ENCODE measurements at places on chromosomes 2 and 18.

GRCh38 chr2:236164201-236164924 is 3.8 kb downstream of the GBX2 start:
- DNase-seq = no peak

DNA sequence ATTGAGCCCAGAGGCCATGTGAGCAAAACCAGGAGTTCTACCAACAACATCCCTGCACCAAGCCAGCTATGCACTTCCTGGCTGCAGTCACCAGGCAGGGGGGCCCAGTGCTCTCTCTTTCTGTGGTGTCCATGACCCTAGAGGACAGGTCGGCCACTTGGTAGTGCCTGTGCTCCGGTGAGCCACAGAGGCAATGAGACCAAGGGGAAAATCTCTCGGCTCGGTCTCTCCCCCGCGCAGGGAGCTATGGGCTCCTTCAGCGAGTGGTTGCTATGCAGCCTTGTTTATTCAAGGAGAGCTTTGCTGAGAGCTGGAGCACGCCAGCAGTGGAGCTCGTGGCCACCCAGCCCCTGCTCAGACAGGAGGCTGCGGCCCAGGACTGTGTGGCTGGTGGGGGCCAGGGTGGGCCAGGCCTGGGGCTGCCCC is at the start of gene TOGARAM2:
Gene TOGARAM2, plus strand, starts transcription at position 283 of the 426 bp plus-strand sequence. CDS start 13,537 bp downstream, outside the sequence.
- DNase-seq = no peak

GRCh38 chr2:204628926-204629712 is 83.8 kb downstream of the PARD3B start:
- DNase-seq = no peak

GRCh38 chr2:133200684-133201421 is 367.4 kb downstream of the NCKAP5 start:
- no peak for DNase-seq

DNA sequence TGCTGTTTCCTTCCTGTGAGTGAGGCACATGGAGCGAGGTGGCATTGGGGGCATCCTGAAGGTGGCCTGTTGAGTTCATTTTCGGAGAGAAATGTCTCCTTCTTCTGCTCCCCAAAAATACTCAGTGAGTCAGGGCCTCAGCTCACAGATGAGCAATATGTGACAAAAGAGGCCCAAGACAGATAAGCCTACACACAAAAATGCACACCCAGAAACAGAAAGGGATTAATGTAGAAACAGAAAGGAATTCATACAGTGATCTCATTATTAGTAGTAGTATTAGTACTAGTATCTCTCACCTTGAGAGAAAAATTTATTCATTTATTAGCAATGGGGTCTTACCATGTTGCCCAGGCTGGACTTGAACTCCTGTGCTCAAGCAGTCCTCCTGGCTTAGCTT is 5.1 kb downstream of the GPR75 start:
- no peak for DNase-seq

DNA sequence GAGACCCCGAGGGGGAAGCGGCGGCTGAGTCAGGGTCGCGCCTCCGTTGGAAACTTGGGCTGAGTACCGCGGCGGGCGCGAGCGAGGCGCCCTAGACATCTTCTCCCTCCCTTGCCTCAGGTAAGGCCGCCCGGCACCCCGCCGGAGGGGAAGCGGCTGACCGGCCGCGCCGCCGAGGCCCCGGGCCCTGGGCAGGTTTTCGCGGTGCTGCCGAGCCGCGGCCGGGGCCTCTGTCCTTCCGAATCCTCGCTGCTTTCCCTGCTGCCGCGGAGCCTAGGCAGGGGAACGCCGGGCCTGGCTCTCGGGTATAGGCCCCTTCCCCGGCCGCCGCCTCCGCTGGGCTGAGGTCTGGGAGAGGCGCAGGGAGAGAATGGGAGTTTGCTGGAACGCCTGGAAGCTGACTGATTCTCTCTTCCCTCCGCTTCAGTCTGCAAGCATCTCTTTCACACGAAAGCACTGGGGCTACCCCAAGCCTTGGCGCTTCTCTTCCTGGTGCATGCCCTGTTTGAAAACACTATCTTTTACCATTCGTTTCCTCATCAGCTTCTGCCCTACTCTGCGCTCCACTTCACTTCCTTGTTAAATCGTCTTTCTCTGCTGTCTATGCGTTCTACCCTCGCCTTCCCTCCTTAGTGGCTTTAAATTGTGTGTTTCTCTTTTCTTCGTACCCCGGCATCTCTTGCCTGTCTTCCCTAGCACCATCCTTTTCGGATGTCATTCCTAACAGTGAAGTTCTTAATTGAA is 652 bp downstream of the PPM1B start:
- peak; percentile 9 for DNase-seq

GRCh38 chr2:166653185-166653813 is 159.2 kb upstream of the SCN7A start:
- no peak for DNase-seq

- DNase-seq = no peak
Measured at GRCh38 chr18:5419030-5419429, 123.5 kb upstream of the ZBTB14 start.

GRCh38 chr2:38128653-38129052 is 52.7 kb upstream of the CYP1B1 start:
- no peak for DNase-seq

GRCh38 chr2:234912437-234912836 is 39.4 kb upstream of the SH3BP4 start:
- no peak for DNase-seq

- no peak for DNase-seq
Measured at GRCh38 chr18:48263914-48264902, 145.0 kb downstream of the ZBTB7C start.

GRCh38 chr2:30990671-30991070 is 147.6 kb downstream of the GALNT14 start:
- DNase-seq = no peak

DNA sequence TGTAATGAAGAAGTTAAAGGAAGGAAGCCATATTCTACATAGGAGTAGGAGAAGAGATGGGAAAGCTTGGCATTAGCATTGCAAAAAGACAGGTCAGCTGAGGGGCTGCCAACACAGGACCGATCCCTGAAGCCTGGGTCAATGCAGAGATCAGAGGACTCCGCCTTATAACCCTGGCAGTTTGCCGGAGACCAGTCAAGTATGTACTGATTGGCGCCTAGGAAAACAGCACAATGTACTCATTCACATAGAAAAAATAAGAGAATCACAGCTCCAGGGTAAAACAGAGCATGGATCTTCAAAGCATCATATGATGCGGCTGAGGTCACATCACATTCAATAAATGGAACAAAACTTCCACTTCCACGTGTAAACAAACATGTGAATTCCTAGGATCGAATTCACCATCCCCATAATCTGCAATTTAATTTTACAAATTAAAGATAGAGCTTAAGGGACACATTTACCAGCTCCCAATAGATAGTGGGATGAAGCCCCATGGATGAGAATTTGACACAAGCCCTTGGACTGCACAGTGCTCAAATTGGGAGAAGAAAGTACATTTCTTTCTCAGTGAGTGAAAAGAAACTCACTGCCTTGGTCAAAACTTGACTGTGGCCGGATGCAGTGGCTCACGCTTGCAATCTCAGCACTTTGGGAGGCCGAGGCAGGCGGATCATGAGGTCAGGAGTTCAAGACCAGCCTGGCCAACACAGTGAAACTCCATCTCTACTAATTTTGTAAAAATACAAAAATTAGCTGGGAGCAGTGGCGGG is 135.0 kb upstream of the KLHL14 start:
- DNase-seq = no peak

DNA sequence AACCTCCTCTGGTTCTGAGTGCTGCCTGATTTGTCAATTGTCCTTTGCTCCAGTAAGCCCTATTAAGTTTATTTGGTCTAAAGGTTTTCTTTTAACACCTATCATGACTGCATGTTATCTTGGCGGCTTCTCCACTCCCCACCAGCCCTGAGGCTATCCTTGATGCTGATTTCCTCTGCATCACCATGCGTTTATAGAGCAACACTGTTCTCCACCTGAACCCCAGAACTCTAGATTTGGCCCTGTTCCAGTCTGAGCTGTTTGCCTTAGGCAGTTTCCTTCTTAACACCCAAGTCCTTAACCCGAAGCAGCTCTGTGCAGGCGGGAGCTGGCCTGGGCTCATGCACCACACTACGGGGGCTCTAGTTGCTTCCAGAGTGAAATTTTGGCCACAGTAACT is 98.2 kb upstream of the NPAS2 start:
- DNase-seq = no peak

GRCh38 chr2:138395565-138396306 is 105.8 kb upstream of the SPOPL start:
- no peak for DNase-seq

DNA sequence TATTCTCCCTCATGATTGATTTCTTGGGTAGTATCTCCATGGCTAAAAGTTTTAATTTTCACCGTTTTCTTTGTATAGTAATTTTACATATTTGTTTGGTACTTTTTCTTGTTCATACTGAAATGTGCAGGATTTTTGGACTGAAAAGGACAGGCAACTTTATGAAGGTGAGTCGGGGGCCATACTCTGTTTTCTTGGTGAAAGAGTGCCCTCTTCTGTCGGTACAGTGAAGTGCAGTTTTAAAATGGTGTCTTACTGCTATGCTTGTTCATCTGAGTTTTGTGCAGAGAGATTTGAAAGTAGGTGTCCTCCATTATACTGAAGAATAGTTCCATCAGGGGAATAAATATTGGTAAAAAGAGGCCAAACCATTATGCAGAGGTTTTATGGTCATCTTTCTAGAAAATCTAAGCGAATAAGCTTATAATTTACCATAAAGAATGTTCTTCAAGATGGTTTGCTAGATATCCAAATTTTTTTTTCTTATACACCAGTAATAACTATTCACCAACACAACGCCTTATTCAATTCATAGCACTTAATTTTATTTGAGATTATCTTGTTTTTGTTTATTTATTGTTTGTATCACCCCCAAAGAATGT is 8.7 kb upstream of the SERPINB13 start:
- DNase-seq = no peak

- DNase-seq = no peak
Measured at GRCh38 chr2:27494944-27495554, at the start of gene FNDC4. TSS of gene FNDC4 (minus strand) at chr2:27495200. CDS start at chr2:27494679, 521 bp downstream.

- DNase-seq = no peak
Measured at GRCh38 chr2:233832869-233833311, 21.4 kb downstream of the HJURP start.

DNA sequence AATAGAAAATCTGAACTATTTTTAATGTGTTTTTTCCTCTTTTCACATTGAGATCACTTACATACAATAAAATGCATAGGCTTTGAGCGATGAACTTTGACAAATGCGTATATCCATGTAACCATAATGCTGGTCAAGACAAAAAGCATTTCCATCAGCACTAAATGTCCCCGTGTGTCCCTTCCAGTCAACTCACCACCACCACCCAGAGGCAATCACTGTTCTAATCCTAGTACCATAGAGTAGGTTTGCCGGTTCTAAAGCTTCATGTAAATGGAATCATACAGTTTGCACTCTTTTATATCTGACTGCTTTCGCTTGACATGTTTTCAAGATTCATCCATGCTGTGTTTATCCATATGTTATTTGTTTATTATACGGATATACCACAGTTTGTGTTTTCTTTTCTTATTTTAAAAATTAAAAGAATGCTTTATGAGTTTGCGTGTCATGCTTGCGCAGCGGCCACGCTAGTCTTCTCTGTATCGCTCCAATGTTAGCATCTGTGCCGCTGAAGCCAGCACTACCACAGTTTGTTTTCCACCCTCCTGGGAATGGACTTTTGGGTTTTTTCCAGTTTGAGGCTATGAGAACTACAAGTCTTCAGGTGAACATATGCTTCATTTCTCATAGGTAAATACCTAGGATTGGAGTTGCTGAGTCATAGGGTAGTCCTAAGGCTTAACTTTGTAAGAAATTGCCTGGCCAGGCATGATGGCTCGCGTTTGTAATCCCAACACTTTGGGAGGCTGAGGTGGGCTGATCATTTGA is 197.5 kb upstream of the CHAC2 start:
- no peak for DNase-seq

DNA sequence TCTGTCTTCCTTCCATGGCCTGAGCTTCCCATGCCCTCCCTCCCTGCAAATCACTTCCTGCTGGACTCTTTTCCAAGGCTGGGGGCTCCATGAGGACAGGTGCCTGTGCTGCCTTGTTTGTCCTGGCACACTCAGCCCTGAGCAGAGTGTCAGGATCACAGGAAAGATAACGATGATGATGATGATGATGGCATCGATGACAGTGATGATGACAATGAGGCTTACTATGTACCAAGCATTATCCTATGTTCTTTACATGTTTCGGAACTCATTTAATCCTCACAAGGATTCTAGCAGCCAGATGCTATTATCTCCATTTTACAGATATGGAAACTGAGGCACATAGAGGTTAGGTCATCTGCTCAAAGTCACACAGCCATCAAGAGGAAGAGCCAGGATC is 170.0 kb downstream of the CTIF start:
- DNase-seq = no peak

DNA sequence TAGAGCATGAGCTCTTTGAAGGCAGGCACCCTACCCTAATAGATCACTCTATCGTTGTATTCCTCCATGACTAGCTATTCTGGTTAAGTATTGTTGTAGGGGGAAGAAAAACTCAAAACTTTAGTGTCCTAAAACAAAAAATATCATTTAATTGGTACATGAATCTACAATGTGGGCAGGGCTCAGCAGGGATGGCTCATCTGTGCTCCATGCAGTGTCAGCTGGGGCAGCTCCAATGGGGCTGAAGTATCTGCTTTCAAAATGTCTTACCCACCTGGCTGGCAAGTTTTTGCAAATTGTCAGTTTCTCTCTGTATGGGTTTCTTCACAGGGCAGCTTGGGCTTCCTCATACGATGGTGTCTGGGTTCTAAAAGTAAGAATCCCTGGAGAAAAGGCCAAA is 83.2 kb upstream of the ITGA6 start:
- DNase-seq = no peak

DNA sequence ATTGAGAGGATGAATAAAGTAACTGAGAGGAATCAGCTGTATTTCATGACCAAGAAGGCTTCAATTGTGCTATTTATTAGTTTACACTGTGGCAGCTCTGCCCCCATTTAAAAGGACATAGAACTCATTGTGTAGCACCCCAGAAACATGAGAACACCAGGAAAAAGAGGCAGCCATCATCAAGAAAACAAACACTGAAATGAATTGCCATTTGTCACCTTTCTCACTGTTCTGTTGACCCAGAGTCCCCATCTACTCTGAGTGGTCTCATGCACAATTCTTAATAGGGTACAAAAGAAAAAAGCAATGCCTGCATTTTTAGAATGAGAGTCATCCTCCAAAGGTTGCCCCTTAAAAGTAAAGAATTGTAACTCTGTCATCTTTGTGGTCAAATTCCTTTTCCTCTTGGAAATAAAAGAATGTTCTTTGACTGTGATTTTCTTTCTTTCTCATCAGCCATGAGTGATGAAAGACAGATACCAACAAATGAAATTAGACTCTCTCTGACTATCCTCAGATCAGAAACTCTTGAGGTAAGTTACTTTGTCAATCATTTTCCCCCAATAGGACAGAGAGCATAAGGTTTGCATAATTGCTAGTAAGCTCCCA is 1941.9 kb upstream of the PIK3C3 start:
- DNase-seq = no peak

GRCh38 chr2:88117973-88118372 is 9.9 kb downstream of the FABP1 start:
- DNase-seq = no peak

DNA sequence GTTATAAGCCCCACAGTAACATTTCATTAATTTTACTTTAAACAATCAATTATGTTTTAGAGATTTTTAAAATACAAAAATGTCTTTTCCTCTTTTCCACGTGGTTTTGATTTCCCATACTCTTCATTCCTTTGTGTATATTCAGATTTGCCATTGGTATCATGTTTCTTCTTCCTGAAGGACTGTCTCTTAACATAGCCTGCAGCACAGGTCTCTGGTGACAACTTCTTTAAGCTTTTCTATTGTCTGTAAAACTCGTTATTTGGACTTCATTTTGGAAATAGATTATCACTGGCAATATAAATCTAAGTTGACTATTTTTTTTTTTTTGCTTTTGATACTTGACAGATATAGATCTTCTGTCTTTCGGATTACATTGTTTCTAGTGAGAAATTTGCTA is 115.2 kb upstream of the KLHL29 start:
- DNase-seq = no peak
